CD4-positive, CD25-positive, alpha-beta regulatory T cell (primary cell): ENCODE measurements at places on chromosomes 5 and 9.

DNA sequence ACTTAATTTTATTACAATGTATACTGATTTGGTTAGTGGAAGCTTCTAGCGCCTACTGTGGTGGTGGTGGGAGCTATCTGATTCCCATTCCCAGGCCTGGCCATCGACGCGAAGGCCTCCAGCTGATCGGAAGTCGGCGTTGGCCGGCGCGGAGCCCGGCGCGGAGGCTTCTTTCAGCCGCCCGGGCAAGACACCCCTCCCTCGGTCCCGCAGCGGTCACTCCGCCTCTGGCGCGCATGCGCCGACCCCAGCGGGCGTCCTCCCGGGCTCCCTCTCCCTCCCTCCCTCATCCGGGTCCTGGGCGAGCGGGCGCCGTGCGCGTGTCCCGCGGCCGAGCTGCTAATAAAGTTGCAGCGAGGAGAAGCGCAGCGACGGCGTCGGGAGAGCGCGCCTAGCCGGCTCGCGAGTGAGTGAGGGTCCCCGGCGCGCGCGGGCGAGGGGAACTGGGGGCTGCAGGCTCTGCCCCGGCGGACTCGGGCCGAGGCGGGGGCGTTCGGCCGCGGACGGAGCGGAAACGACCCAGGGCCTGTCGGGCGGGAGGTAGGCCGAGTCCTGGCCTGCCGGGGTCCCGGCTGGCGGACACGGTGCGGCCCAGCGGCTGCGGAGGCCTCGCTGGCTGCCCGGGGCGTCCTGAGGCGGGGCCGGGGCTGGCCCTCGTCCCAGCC lies at the start of gene SMAD5:
Gene SMAD5, plus strand, starts transcription at position 289 of the 665 bp plus-strand sequence. CDS start 20,916 bp downstream, outside the sequence.
- DNase-seq = peak; percentile 51

DNA sequence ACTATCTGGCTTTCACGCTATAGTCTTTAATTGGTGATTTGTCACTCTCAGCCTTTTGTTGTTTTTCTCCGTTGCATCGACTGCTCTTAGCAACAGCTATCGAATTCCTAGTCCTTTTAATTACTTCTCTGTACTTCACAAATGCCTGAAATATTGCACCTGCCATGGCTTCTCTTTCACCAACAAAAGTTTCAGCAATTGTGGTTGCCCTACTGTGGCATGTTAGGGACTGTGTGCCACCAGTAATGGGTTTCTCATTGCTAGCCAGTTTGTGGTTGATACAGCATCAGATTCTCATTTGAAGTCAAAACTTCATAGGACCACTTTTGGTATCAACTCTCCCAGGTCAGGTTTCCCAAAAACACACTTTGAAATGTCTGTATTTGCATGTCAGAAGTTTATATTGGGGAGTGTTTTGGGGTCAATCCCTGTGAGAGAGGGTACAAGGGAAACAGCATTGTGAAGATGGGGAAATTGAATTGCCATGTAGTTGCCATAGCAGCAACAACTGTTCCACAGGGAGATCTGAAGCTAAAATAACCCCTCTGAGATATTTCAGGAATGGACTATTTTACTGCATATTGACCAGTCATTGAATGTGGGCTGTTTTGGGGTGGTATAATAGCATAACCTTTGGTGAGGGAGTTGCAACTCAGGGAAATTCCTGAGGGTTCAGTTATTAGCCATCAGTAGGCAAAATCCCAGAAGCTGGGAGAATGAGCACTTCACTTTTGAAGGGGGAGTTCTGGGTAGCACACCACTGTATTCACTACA lies 99.2 kb downstream of the WDR70 start:
- DNase-seq = no peak

DNA sequence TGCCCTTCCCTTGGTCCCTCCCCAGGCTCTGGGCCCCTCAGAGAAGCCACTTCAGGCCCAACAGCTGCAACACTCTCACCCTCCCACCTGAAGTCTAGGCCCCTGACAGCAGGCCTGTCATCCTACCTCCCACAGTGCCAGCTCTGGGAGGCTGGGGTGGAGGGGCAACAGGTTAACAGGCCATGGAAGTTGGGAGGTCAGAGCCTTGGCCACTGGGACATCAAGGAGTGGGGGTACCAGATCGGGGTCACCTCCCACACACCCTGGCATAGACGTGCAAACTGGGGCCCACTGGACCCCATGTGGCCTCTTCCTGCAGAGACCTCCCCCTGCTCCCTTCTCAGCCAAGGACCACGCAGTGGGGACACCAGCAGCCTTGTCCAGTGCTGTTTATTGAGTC lies 2.8 kb downstream of the SSNA1 start:
- DNase-seq = no peak

DNA sequence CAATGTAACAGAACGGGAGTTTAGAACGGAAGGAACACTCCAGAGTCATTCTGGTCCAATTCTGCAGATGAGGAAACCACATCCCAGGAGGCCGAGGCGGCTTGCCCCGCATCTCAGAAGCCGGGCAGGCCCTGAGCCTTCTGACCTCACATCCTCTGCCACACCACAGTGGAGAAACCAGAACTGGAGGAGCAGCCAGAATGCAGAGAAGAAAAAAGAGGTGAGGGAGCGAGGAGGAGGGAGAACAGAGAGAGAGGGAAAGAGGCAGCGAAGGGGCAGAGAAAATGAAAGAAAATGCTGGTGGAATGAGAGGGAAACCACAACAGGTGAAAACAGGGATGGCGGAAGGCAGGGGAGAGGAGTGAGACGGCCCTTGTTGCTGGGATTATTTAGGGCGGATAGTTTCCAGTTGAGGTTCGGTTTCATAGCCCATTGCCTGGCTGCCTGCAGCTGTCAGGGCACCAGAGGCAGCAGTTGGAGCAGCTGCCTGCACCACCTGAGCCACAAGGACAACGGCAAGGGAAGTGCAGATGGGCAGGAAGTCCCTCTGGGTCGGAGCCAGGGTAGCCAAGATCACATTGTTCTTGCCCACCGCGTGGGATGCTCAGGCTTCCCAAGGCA lies at the start of gene HMHB1:
Gene HMHB1, plus strand, starts transcription at position 77 of the 621 bp plus-strand sequence.
- no peak for DNase-seq

DNA sequence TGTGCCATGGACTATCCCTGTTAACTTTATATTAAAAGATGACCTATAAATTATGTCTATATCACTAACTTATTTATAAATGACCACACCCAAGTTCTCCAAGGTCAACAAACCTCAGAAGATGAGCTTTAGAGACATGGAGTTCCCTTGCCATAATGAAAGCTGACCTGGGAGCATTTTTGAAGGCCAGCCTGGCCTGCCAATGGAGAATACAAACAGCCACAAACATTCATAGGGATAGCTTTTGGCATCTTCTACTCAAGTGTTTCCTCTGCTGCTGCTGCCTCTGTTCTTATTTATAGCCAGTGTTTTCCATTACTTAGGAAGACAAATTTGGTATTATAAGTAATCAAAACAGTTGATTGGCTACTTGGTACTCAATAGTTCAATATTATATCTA lies 117.3 kb upstream of the ADAMTS19 start:
- DNase-seq = no peak

- DNase-seq = no peak
These were observed 26.2 kb upstream of the LMX1B start for GRCh38 chr9:126587187-126588185.

DNA sequence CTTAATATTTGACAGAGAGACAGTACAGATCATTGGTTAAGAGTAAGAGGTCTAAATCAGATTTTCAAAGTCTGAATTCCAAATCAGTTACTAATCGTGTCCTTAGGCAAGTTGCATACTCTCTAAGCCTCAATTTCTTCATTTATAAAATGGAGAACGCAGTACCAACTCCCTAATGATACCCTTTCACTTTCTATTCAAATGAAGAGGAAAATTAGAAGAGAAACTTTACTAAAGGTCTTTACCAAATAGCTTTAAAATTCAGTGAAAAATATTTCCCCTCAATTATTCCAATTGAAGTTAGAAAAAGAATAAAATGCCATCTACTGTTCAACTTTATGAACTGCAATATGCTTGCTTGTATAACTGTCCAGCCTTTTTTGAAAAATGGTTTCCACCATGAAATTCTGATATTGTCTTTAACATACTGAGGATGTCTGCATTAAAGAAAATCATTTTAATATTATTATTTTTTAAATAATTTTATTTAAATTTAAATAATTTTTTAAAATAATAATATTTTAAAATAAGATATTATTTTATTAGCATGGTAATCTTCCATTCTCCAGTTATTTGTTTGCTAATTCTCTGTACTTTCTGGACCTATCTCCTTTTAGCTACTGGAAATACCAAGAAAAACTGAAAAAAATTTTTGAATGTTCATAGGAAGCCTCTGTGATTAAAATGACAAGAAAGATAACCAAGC lies 36.0 kb downstream of the POC5 start:
- DNase-seq = no peak

- no peak for DNase-seq
These were observed 274.2 kb upstream of the TARS1 start for GRCh38 chr5:33166522-33166921.

GRCh38 chr9:12875191-12875590 lies 100.4 kb downstream of the LURAP1L start:
- DNase-seq = no peak

DNA sequence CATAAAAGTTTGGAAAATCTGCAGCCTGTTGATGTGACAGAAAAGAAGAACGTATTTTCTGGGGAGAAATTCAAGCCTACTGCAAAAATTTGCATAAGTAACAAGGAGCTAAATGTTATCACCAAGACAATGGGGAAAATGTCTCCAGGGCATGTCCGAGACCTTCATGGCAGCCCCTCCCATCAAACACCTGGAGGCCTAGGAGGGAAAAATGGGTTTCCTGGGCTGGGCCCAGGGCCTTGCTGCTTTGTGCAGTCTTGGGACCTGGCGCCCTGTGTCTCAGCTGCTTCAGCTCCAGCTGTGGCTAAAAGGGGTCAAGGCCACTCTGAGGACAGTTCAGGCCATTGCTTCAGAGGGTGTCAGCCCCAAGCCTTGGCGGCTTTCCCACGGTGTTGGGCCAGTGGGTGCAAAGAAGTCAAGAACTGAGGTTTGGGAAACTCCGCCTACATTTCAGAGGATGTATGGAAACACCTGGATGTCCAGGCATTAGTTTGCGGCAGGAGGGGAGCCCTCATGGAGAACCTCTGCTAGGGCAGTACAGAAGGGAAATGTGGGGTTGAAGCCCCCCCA lies 13.1 kb downstream of the CERT1 start:
- no peak for DNase-seq

- no peak for DNase-seq
These were observed 2.2 kb upstream of the DNAJB5 start for GRCh38 chr9:34987160-34987901.

DNA sequence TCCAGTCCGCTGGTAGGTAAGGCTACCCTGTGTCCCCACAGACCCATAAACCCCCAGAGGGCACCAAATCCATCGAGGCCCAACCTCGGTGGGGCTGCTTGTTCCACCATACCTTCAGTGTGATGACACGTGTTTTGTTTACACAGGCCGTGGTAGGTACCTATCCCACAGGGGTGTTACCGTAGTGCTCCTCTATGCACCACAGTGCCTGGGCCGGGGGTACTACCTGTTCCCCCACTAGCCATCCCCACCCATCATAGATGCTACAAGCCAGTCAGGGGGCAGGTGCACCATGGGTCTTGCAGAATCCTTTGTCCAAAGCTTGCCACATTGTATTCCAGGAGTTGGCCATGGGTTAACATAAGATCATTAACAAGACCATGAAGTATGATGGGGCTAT lies 796.2 kb downstream of the EFNA5 start:
- DNase-seq = no peak

DNA sequence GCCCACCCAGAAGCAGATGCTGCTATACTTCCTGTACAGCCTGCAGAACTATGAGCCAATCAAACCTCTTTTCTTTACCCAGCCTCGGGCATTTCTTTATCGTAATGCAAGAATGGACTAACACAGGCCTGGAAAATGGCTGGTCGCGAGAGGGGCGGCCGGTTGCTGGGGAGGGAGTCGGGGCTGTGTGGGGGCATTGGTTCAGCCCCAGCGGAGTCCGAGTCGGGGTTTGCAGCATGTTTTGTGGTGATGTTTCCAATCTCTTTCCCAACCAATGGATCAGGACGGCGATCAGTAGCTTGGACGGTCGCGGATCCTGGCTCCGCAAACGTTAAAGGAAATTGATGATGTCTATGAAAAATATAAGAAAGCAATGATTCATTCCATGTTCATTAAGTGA lies 18.7 kb upstream of the IL31RA start:
- no peak for DNase-seq

GRCh38 chr9:133591985-133592384 lies 17.2 kb downstream of the FAM163B start:
- DNase-seq = no peak

- DNase-seq = no peak
These were observed 10.2 kb upstream of the GABRP start for GRCh38 chr5:170773024-170773985.

- DNase-seq = no peak
These were observed 1209.1 kb downstream of the CDH12 start for GRCh38 chr5:21644032-21644431.

GRCh38 chr5:35922468-35922867 lies 16.0 kb downstream of the CAPSL start:
- no peak for DNase-seq

- DNase-seq = no peak
These were observed 95.2 kb upstream of the CPEB4 start for GRCh38 chr5:173792781-173793547.

DNA sequence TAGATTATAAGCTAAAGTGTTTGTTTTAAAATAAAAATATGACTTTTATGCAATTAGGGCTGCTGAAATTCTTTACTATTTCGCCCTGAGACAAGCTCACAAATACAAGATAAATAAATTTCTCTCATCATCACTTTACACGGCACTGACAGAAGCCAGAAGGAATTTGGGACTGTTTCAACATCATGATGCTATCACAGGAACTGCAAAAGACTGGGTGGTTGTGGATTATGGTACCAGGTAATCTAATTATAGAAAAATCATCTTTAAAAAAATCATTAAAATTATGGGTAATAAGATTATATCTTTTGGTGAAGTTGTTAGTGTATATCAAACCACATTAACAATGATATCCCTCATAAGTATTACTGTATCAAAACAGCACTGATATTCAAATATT lies 95.0 kb downstream of the MAN2A1 start:
- no peak for DNase-seq

GRCh38 chr9:130480673-130481072 lies 35.9 kb downstream of the ASS1 start:
- DNase-seq = no peak
